Temporal lobe (tissue), 4 donors: ENCODE measurements at places on chromosomes 5 and 9. TPM values are rescaled to one million over a fixed set of nuclear protein-coding genes. Genes with fewer than 3 reads are reported as not detected.

DENND4C gene
- 76.7 TPM for total RNA-seq

PCDHA8 gene
- 7.6 TPM for total RNA-seq

CDH10 gene
- total RNA-seq, result 53.4 TPM

BNC2 gene
- total RNA-seq, result 1.7 TPM

UBE2D2 gene
- total RNA-seq, result 97.1 TPM

MCC gene
- total RNA-seq, result 10.3 TPM

DNAH5 gene
- 3.7 TPM for total RNA-seq

LNPEP gene
- 57.3 TPM for total RNA-seq

VPS13A gene
- total RNA-seq, result 19.4 TPM

FOXD4L4 gene
- 0.25 TPM for total RNA-seq

CDC20B gene
- total RNA-seq, result 0.25 TPM

RGS7BP gene
- 7.6 TPM for total RNA-seq

SPAAR gene
- total RNA-seq, result 0.25 TPM

GHR gene
- 1.7 TPM for total RNA-seq

FYB1 gene
- 1.5 TPM for total RNA-seq

RIMOC1 gene
- 26.1 TPM for total RNA-seq

FGF10 gene
- total RNA-seq, result 1.7 TPM

LHX2 gene
- total RNA-seq, result 106 TPM

RGP1 gene
- 11.3 TPM for total RNA-seq

LHX6 gene
- total RNA-seq, result 20.4 TPM

STOML2 gene
- total RNA-seq, result 27.5 TPM

PLPP7 gene
- total RNA-seq, result 5.2 TPM

OR4F3 gene
- not detected for total RNA-seq

GAPT gene
- 0.25 TPM for total RNA-seq

RETREG1 gene
- 56.5 TPM for total RNA-seq

ECPAS gene
- total RNA-seq, result 76.7 TPM

ZCCHC10 gene
- total RNA-seq, result 12.0 TPM

FAM193B gene
- 35.7 TPM for total RNA-seq

TMEM174 gene
- total RNA-seq, result not detected

NTRK2 gene
- total RNA-seq, result 151 TPM

ACOT12 gene
- total RNA-seq, result 0.98 TPM

FUT7 gene
- total RNA-seq, result not detected

OLFML2A gene
- 3.2 TPM for total RNA-seq

SLC22A4 gene
- 1.5 TPM for total RNA-seq

NKD2 gene
- total RNA-seq, result 3.2 TPM

BTNL3 gene
- not detected for total RNA-seq

RAD17 gene
- total RNA-seq, result 26.6 TPM

C9orf153 gene
- total RNA-seq, result 0.25 TPM

LTC4S gene
- 0.74 TPM for total RNA-seq

DND1 gene
- 0.74 TPM for total RNA-seq

CHSY3 gene
- total RNA-seq, result 14.8 TPM

RPP25L gene
- total RNA-seq, result 4.2 TPM

ZNF883 gene
- 29.0 TPM for total RNA-seq

SPINK6 gene
- not detected for total RNA-seq

FXN gene
- total RNA-seq, result 1.7 TPM

TMEM252 gene
- total RNA-seq, result not detected

PPP3R2 gene
- total RNA-seq, result under 0.01 TPM

NRARP gene
- total RNA-seq, result 2.7 TPM

DEPDC1B gene
- 9.3 TPM for total RNA-seq

CTNND2 gene
- 115 TPM for total RNA-seq

MORN5 gene
- total RNA-seq, result 1.7 TPM
